ENCODE measurements at places on chromosomes 6 and 20. TPM values are rescaled to one million over a fixed set of nuclear protein-coding genes. Genes with fewer than 3 reads are reported as not detected.

- H3K4me1 ChIP-seq = no peaks in the 10 kb centered on the region
- H3K4me3 ChIP-seq = no peak overlapping the region
- no peaks in the 10 kb centered on the region for H3K27me3 ChIP-seq
- DNase-seq = no peak
- H3K36me3 ChIP-seq = no peaks in the 10 kb centered on the region
These were observed 26.9 kb downstream of the MUC22 start for GRCh38 chr6:31037169-31037568.

- H3K27me3 ChIP-seq = no peaks in the 10 kb centered on the region
- peak overlapping the region; percentile 51 for H3K4me3 ChIP-seq
- H3K4me1 ChIP-seq = peaks cover 9% of the 10 kb centered on the region
- no peaks in the 10 kb centered on the region for H3K36me3 ChIP-seq
These were observed 54.5 kb downstream of the TRIM38 start for GRCh38 chr6:26016963-26017631.

DNA sequence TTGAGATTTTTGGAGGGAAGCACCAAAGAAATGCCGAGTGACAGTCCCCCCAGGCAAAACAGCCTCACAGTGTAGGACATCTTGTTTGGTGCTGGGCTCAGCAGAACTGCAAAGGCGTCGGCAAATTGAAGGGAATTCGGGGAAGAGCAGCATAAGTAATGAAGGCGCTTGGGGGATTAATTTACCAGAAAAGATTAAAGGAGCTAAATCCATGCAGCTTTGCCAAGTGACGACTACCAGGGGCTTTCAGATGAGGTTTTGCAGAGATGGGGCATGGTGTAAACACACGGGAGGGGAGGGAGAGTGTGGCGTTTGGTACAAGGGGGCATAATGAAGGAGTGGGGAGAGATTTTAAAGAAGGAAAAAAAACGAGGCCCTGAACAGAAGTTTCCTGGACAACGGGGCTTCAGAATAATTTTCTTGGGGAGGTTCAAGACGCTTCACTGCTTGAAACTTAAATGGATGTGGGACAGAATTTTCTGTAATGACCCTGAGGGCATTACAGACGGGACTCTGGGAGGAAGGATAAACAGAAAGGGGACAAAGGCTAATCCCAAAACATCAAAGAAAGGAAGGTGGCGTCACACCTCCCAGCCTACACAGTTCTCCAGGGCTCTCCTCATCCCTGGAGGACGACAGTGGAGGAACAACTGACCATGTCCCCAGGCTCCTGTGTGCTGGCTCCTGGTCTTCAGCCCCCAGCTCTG lies 45.4 kb upstream of the CDH22 start:
- H3K4me3 ChIP-seq = no peak overlapping the region
- no peaks in the 10 kb centered on the region for H3K36me3 ChIP-seq
- H3K27me3 ChIP-seq = no peaks in the 10 kb centered on the region

Gene GINS1
- 0.68 TPM for total RNA-seq

DNA sequence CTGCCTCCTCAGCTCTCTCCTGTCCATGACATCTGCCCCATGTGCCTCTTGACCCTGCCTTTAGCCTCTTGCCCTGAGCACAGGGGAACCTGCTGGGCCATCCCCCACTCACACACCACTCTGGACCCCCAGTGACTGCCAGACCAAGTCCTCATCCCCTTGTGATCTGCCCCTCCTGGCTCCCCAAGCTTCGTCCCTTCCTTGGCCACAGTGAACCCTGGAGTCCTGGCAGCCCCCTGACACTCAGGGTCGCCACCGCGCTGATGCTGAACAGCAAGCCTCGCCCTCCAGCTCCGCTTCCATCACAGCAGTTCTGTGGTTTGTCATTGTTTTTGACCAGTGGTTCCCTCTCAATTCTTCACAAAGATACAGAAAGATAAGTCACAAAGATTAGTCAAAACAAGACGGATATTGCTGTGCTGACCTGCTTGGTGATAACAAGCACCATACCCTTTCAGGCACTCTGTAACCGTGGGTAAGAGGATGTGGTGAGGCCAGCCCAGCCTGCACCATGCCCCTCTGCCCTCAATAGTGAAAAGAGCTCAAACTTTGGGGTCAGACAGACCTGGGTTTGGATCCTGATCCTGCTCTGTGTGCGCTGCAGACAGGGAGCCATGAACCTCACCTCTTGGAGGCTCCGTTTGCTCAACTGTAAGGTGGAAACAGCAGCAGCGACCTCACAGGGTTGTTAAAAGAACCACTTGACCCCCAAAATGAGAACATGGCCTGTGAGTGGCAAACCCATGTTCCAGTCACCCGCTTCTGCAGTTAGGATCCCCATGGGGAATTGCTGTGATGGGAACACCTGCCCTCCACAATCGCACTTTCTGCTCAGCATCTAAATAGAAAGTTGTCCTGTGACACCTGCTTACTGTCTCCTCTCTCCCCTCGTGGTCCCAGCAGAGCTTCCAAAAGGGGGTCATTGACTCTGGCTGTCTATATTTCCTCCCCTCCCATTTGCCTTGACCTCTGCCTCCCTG lies 114.5 kb downstream of the TOX2 start:
- H3K27me3 ChIP-seq = no peaks in the 10 kb centered on the region
- H3K4me1 ChIP-seq = no peaks in the 10 kb centered on the region
- no peaks in the 10 kb centered on the region for H3K36me3 ChIP-seq
- no peak overlapping the region for H3K4me3 ChIP-seq
- DNase-seq = no peak

GRCh38 chr6:53487080-53487479 lies 57.8 kb downstream of the GCLC start:
- no peak for DNase-seq
- no peaks in the 10 kb centered on the region for H3K36me3 ChIP-seq
- H3K27ac ChIP-seq = no peak overlapping the region

Gene TSHZ2
- total RNA-seq = 32.7 TPM

- peaks cover 15% of the 10 kb centered on the region for H3K4me1 ChIP-seq
- no peak overlapping the region for H3K4me3 ChIP-seq
- H3K27me3 ChIP-seq = no peaks in the 10 kb centered on the region
- DNase-seq = no peak
- H3K27ac ChIP-seq = no peak overlapping the region
These were observed 528.6 kb downstream of the PRKN start for GRCh38 chr6:162198925-162199324.

Gene RNF144B
- 4.6 TPM for total RNA-seq

DNA sequence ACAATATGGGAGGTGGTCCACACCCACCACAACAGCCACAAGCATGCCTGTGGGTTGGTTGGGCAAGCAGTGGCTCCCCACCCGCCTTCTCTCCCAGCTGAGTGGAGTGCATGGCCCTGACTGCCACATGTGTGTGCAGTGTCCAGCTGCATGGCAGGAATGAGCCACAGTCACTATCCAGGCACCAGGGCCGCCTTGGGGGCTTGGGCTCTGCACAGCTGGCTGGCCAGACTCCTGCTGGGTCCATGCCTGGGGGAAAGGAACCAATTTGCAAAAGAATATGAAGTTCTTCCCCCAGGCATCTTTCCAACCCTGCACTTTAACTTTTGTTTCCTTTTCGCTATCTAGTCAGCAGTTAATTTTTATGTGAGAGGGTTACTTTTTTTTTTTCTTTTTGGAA lies 11.6 kb upstream of the ASCC3 start:
- no peaks in the 10 kb centered on the region for H3K4me1 ChIP-seq
- DNase-seq = no peak
- no peaks in the 10 kb centered on the region for H3K36me3 ChIP-seq
- H3K4me3 ChIP-seq = no peak overlapping the region
- no peak overlapping the region for H3K27ac ChIP-seq

DNA sequence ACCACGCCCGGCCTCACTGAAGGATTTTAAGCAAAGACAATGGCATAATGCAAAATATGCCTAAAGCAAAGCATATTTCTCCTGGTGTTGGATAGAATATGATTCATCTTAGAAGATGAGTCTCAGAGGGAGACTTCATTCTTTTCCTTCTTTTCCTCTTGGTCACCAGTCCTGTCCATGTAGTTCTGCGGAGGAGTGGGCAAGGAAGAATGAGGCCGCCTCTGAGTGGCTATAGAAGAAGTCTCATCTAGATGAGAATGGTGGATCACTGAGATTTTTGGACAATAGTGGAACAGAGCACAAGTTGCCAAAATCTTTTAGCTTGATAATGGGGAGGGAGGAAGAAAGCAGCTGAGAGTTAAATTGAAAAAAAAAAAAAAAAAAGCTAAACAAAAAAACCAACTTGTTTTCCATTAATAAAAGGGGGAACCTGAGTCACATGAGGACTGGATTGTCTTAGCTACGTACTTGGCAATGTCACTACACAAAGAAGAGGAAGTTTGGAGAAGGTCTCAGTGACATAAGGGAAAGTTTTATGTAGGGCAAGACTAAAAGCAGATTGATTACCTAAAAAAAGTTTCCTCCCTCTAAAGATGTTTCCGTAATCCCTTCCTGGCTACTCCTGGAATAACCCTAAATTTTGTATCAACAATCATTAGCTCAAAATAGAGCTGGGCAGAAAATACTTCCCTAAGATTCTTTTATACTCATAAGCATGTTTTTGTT lies 6.0 kb downstream of the CD83 start:
- H3K4me1 ChIP-seq = no peaks in the 10 kb centered on the region
- DNase-seq = no peak
- H3K36me3 ChIP-seq = no peaks in the 10 kb centered on the region
- no peaks in the 10 kb centered on the region for H3K27me3 ChIP-seq
- no peak overlapping the region for H3K27ac ChIP-seq
- no peak overlapping the region for H3K4me3 ChIP-seq

GRCh38 chr20:60869087-60869486 lies 383.0 kb upstream of the CDH4 start:
- no peak for DNase-seq
- no peaks in the 10 kb centered on the region for H3K36me3 ChIP-seq
- H3K4me1 ChIP-seq = no peaks in the 10 kb centered on the region
- H3K4me3 ChIP-seq = no peak overlapping the region
- H3K27ac ChIP-seq = no peak overlapping the region
- H3K27me3 ChIP-seq = no peaks in the 10 kb centered on the region

DNA sequence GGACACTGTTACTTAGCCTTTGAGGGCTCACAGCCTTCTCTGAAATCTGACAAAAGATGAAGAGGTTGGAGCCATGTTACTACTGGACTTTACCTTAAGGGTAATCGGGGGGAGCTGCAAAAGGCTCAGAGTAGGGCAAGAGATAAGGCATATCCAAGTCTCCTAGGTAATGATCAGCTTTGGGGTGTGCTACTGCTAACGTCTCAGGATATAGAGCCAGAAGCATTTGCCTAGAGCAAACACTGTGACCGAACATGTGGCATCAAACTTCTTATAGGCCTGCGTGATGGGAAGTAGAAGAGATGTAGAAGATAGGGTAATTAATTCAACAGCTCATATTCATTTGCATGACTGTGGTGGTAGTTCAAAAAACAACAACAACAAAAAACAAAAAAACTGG lies 11.1 kb downstream of the UBE2V1 start:
- peak overlapping the region; percentile 10 for H3K27ac ChIP-seq
- no peak overlapping the region for H3K4me3 ChIP-seq
- H3K36me3 ChIP-seq = no peaks in the 10 kb centered on the region
- no peaks in the 10 kb centered on the region for H3K27me3 ChIP-seq

DNA sequence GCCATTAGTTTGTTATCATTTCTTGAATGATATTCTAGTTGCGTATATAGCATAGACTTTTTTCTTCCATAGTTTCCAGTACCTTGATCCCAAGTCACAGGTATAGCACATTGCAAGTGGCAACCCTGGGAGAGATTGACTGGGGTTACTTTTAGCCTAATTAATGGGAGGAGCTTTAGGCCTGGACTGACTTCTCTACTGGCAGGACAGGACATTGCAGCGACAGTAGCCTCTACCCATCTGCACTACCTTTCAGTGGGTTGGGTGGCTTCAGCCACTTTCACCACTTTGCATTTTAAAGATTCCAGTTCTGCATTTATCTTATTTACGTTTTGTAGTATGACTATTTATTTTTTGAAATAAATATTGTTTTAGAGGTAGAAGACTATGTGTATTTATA lies 320.3 kb downstream of the RIMS1 start:
- H3K36me3 ChIP-seq = no peaks in the 10 kb centered on the region
- no peak for DNase-seq
- H3K27ac ChIP-seq = no peak overlapping the region
- H3K4me3 ChIP-seq = no peak overlapping the region
- no peaks in the 10 kb centered on the region for H3K4me1 ChIP-seq

Gene CNKSR3
- total RNA-seq = 13.0 TPM

DNA sequence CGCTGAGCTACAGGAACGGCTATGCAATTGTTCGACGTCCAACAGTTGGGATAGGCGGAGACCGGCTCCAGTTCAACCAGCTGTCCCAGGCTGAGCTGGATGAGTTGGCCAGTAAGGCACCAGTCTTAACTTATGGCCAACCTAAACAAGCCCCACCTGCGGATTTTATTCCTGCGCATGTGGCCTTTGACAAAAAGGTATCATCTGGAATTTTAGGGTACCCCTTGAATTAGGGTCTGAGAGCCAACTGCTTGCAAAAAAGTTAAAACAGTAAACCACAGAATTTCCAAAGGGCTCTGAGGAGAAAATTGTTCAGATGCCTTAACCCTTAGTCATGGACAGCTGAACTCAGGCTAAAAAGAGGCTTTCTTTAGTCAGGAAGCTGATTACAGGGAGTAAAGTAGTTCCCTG lies 3.8 kb downstream of the EFHC1 start:
- H3K36me3 ChIP-seq = no peaks in the 10 kb centered on the region
- H3K4me1 ChIP-seq = no peaks in the 10 kb centered on the region
- DNase-seq = no peak
- peak overlapping the region; percentile 42 for H3K27ac ChIP-seq
- H3K4me3 ChIP-seq = no peak overlapping the region
- no peaks in the 10 kb centered on the region for H3K27me3 ChIP-seq

DNA sequence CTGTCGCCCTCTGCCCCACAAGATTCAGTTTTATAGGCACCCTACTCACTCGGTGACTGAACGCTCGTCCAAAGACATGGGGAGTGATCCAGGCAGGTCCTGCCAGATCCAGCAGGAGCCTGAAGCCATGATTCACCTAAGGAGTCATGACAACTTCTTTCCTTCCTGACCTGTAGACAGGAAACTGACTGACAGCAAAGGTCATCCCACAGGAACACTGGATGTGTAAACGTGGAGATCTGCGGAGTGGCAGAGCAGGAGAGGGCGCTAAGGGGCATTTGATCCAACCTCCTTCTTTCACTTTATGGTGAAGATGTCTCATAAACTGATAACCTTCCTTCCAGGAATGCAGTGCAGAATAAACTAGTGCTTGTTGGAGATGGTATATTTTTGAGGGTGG lies 192.2 kb downstream of the GJA10 start:
- H3K27ac ChIP-seq = no peak overlapping the region
- H3K4me3 ChIP-seq = no peak overlapping the region
- DNase-seq = no peak
- H3K27me3 ChIP-seq = no peaks in the 10 kb centered on the region
- H3K4me1 ChIP-seq = no peaks in the 10 kb centered on the region

Data from sigmoid colon (tissue), 7 donors.